ENCODE measurements at places on chromosomes 2 and 18.

GRCh38 chr18:36153203-36153602 is 23.5 kb downstream of the ELP2 start:
- no peak for DNase-seq

GRCh38 chr2:231300722-231301076 is 94.8 kb upstream of the B3GNT7 start:
- no peak for DNase-seq

- DNase-seq, result no peak
Measured at GRCh38 chr2:191376981-191377629, 131.9 kb downstream of the MYO1B start.

DNA sequence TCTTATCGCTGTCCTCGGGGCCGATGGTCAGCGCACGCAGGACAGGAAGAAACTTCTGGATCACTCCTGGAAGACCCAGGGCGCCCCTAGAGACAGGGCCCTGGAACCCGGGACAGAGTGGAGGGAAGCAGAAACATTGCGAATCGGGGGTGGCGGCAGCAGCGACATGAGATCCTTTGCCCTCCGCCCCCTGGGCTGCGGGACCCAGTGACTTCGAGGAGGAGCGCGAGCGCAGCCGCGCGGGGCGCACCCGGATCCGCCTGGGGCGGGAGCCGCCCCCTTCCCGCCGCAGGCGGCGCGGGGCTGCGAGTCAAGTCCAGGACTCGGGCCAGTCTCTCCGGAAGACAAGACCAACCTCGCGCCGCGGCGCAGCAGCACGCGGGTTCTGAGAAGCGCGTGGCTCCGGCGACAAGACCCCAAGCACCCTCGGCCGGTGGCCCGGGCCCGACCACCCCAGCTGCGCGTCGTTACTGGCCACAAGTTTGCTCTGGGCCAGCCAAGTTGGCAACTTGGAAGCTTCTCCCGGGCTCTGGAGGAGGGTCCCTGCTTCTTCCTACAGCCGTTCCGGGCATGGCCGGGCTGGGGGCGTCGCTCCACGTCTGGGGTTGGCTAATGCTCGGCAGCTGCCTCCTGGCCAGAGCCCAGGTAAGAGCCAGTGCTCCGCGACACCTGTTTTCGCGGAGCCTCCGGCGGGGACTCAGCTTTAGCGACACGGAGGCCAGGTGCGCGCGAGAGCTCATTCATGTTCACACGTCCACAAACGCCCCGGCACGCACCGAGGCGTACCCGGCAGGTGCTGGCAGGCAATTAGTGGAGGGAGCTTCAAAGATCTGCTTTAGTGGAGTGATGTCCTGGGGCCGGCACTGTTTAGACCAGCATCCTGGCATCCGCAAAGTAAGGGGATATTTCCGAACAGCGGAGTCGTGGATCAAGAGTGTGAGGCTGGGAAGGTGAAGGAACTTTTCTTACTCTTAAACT is at the start of gene PTH2R:
Gene PTH2R, plus strand, starts transcription at position 319 of the 978 bp plus-strand sequence. Its CDS starts 252 bp downstream, at position 571.
- DNase-seq, result peak; percentile 71

- no peak for DNase-seq
Measured at GRCh38 chr2:217027414-217027813, 167.6 kb upstream of the TNP1 start.

DNA sequence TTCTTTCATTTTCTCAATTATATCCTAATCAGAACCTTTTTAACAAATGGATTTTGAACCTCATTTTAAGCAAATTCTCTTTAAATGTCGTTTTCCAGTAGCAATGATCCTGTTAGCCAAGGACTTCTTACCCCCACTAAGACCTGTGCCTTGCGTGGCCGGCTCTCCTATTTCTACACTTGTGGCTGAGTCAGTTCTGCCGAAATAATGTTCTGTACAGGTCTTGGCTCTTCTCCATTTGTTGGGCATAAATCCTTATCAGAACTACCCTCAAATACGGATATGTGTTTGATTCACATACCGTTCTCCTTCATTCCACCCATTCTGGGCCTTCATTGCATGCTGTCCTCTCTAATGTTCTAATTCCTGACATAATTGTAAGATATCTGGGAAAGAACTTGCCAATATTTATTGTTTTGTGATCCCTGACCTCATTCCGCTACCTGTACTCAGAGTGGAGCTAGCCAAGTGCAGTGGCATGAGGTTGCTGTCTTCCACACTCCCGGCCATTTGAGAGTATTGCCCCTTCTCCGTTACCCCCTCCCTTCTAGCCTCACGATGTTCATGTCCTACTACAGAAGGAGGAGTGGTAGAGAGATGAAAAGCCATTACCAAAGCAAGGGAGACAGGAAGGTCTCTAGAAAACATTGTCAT is 78.7 kb downstream of the MYOM1 start:
- no peak for DNase-seq

GRCh38 chr2:240618776-240619175 is 6.5 kb upstream of the GPR35 start:
- DNase-seq, result peak; percentile 3

GRCh38 chr2:165678882-165679281 is 115.2 kb downstream of the GALNT3 start:
- no peak for DNase-seq

GRCh38 chr18:39558658-39559057 is 1993.1 kb upstream of the CELF4 start:
- no peak for DNase-seq

DNA sequence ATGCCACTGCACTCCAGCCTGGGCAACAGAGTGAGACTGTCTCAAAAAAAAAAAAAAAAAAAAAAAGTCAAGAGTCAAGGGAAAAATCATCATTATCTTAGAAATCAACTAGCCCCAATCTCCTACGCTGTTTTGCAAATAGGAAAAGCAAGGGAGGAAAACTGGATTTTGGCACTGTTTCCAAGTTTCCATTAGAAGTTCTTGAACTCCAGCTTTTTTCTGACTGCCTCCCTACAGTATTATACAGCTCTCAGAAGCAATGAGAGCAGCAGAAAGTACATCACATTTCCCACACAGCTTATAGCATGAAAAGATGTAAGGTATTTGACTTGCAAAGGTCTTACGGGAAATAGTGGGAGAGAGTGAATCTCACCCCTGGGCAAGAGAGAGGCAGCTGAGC is 127.8 kb downstream of the OSR1 start:
- DNase-seq, result no peak

DNA sequence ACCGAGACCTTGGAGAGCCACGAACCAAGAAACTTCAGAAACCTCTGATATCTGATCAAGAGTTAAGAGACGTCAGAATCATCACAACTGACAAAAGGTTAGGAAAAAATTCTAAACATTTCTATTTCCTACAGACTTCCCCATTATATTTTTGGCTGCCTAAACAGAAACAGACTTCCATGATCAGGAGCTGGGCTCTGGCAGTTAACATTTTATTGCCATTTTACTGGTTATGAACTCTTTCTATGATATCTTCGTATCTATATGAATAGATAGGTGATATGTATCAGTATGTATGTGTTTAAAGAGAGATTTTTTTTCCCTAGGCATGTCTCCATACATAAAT is 31.1 kb upstream of the PPP1R1C start:
- no peak for DNase-seq

DNA sequence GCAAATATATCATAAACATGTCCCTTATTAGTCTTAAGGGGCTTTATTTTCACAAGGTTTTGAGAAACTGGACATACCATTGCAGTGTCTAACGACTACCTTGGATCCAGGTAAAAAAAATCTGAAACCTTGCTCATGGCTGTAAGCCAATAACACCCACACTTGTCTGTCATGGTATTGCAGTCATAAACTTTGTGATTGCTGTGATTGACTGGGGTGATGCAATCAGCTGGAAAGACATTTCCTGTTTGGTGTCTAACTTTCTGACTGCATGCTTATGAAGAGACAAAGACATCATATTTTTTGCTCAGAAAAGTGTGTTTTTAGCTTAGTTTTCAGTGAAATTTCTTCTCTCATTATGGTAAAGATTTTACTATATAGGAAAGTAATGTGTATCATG is 635.0 kb downstream of the TSN start:
- no peak for DNase-seq

GRCh38 chr2:79715338-79715737 is 202.5 kb downstream of the CTNNA2 start:
- DNase-seq, result no peak

DNA sequence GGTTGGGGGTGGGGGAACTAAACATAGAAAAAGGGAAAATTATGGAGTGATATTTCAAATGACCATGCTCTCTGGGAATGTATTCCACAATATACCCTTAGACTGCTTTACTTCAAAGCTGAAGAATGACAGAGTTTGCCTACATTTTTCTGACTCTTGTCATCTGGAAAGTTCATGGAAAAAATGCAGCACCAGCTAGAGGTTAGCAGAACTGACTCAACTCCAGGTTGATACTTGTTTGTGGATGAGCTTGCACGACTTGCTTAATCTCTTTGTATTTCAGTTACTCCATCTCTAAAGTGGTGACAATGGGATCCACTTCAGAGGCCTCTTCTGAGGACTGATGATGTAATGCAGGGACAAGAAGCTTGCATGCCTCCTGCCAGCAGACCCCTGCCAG is 824.0 kb upstream of the ID2 start:
- DNase-seq, result no peak

GRCh38 chr2:24930768-24931167 is 10.7 kb upstream of the ADCY3 start:
- no peak for DNase-seq

DNA sequence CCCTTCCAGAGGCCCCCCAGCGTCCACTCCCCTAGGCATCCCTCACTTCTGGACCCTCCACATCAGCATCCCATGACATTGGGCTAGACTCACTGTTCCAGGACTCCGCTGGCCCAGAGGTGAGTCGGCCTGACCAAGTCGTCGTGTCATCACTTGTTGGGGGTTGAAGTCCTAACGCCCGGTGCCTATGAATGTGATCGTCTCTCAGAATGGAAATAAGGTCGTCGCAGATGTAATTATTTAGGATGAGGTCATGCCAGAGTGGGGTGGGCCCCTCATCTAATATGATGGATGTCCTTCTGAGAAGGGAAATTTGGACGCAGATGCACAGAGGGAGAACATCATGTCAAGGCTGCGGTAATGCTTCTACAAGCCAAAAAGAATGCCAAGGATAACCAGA is 142.7 kb downstream of the AGAP1 start:
- DNase-seq, result no peak

DNA sequence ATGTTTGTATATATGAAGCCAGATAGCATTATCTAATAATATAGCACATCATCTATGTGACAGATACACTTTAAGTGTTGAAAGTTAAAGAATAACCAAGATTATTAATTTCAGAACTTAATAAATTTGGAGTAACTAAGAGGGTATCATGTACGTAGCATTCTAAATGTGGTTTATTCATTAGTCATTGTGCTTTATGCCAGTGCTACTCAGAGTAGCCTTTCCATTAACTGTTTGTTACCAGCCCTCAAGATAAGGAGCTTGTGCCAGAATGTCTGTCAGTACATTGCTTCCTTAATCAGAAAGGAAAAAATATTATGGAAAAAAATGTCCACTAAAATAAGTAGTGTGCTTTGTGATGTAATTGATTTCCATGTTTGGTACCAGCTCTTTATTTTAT is 94.9 kb upstream of the TWSG1 start:
- DNase-seq, result no peak

GRCh38 chr2:236090027-236090382 is 78.2 kb downstream of the GBX2 start:
- DNase-seq, result no peak

- DNase-seq, result no peak
Measured at GRCh38 chr18:78239090-78239457, 740.5 kb upstream of the SALL3 start.

DNA sequence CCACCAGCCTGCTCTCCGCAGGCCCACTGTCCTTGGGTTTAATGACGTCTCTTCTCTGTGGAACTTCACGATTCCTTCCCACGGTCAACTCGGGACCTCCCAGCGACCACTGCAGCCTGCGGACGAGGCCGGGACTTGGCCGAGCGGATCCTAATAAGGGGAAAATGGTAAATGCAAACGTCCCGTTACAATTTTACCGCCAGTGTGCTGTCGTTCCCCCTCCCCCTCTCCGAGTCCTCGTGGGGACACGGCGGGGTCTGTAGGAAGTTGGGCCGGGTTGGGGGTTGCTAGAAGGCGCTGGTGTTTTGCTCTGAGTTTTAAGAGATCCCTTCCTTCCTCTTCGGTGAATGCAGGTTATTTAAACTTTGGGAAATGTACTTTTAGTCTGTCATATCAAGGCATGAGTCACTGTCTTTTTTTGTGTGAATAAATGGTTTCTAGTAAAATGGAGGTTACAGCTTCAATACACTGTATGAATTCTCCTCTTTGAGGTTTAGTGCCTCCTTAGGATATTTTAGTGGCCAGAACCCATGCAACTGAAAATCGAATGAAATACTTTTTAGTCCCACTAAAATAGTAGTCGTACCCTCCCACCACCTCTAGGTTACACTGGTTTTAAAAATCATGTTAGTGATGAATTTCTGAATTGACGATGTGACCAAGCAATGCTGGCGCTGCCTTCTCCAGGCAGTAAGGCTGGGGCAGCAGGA is 2.3 kb downstream of the HOXD11 start:
- DNase-seq, result peak; percentile 23

DNA sequence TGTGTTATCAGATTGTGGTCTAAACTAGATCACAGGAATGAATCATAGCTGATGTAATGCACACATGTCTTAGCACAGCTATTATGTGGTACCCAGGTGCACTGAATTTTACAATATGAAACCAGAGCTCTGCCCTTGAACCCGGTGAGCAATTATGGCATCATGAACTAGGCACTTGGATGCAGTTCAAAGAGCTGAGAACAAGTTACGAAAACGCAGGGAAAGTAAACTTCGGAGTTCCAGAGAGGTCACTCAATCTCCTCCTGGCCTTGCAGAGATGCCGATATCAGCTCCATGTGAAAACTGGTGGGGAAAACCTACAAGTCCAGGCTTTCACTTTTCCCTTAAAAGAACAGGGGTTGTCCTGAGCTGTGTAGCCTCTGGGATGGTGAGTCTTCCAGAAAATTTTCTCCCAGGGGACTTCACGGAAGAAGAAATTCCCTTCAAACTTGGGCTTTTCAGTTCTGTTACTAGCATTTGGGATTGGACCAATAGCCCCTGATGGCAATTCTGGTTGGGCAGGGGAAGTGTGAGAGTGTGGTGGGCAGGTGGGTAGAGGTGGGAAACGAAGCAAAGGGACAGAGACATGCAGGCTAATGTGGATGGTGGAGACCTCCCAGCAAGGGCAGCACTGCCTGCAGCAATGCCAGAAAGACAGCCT is 71.1 kb upstream of the SH3BP4 start:
- no peak for DNase-seq

DNA sequence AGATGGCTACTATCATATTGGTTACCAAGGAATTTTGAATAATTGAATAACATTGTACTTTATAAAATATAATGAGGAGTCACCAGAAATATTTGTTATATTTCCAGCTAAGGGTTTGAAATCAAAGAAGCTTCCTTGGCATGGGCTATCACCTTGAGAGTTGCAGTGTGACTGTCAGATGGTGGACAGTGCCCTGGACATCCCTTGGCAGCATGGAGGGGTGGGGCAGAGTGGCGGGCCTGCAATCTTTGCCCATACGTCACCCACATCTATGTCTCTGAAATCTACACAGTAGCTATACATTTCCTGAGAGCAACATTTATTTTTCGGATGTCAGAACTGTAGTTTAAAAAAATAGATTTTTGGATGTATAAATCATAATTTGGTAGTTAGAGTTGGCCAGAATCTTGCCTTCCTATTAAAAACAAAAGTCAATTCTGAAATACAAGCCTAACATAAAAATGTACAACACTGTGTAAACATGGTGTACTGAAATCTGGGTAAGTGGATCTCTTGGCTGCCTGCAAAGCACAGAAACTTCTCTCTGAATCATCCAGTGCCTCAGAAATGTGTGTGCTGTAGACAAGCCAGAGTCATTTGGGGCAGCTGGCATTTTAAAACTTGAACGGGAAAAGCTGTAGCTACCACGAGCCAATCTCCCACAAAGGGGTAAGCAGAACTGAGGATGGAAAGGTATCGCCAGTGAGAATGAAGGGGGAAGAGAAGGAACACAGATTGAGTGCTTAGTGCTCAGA is 124.2 kb upstream of the ARHGAP28 start:
- DNase-seq, result no peak

- DNase-seq, result no peak
Measured at GRCh38 chr2:175823002-175823706, 178.9 kb downstream of the LNPK start.

All from H9 (cell line).